ENCODE measurements at places on chromosomes 4 and X.

- no peak for DNase-seq
These were observed at the start of gene DDIT4L for GRCh38 chr4:100189820-100190642. Gene DDIT4L (minus strand): TSS chr4:100190468. CDS start chr4:100189983, 485 bp downstream.

GRCh38 chr4:19636451-19636850 lies 615.3 kb upstream of the SLIT2 start:
- no peak for DNase-seq

DNA sequence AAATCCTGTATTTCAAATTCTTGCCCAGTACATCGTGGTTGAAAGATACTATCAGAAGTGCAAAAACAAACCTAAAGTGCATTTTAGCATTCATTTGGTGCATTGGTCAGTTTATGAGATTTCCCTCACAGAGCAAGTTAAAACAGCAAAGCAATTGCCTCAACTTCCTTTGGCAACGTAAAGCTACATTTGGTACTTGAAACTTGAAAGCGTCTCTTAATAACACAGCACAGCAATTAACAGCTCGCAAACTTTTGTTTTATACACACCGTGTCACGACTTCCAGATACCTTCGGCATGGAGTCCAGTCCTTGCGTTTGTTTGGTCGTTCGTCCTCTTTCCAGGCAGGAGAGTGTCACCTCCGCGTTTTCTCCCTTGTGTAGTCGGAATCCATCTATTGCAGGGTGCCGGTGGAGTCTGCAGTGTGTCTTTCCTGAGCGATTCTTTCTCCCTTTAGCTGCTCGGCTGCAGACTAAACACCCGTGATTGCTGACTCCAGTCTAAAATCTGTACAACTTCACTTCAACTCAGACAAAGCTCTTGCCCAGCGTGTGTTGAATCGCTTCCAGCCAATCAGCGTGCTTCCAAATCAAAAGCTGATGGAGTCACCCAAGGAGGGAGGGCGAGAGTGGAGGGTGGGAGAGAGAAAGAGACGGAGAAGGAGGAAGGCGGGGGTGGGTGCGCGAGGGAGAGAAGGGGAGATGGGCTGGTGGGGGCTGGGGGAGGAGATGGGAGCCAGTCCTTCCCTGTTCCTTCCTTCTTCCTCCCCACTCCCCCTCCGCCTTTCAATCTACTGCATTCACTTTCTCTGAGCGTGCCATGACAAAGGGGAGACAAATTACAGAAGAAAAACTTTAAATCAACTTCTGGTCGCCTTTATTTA lies at the start of gene PCDH18:
PCDH18 (minus strand) TSS at position 509 of the 883 bp plus-strand sequence; CDS start at position 103, 406 bp downstream.
- no peak for DNase-seq

- no peak for DNase-seq
These were observed 21.9 kb downstream of the HNRNPH2 start for GRCh38 chrX:101429934-101430333.

DNA sequence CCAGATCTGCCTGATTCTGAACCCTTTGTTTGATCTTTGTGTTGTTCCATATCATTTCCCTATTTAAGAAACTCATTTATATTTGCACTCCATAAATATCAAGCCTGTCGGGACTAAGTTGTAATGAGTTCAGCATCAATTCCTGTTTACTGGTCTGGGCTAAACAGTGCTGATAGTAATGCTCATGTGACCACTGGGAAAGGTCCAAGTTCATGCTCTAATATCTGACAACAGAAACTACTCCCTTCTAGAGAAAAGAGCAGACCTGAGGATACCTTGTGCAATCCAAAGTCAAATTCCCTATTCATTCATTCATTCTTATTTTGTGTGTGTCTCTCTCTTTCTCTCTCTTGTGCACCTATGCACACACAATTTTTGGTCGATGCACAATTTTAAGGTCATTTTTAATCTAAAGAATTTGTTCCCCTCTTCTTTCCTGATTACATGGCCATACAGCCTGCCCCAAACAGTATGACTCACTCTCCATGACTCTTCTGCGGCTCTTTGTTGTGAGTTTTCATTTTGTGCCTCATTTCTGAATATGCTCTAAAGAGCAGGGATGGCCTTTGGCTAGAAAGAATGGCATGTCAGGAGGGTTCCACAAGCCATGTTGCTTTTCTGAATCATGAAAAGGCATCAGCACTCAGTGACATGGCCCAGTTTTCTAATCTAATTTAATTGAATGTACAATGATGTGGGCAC lies 664.3 kb downstream of the RPA4 start:
- no peak for DNase-seq

DNA sequence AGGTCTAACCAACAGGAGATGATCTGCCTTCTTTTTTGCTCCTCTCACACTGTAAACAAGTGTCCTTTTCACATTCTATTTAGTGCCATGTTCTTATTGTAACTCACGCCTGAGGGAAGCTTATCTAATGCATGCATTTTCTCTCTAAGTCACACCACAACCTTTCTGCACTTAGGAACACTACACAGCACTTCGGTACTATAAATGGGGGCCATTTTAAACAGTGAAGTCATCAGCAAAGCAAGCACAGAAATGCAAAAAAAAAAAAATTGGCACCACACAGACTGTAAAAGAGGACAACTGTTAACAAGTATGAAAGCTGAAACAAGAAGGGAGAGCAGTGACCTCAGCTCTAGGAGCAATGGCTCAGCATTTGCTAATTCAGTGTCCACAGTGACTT lies 45.2 kb downstream of the PRSS12 start:
- no peak for DNase-seq

DNA sequence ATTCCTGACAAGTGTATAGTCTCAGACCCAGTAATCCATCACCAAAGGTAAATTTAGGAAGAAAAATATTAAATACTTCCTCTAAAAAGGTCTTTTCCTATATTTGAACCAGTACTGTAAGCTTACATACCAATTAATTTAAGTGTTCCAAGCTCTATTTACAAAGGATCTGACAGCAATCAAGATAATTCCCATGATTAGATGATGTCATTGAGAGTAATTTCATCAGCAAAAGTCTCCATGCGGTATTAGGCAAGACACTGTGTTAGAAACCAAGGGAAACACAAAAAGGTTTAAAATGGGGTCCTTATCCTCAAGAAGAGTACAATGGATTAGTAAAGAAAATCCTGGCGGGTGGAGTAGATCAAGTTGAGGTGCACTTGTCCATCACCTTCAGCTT lies 198.5 kb downstream of the PRDM5 start:
- no peak for DNase-seq
